Motor neuron (in vitro differentiated cells): ENCODE measurements at places on chromosomes 12 and 14. TPM values are rescaled to one million over a fixed set of nuclear protein-coding genes. Genes with fewer than 3 reads are reported as not detected.

DNA sequence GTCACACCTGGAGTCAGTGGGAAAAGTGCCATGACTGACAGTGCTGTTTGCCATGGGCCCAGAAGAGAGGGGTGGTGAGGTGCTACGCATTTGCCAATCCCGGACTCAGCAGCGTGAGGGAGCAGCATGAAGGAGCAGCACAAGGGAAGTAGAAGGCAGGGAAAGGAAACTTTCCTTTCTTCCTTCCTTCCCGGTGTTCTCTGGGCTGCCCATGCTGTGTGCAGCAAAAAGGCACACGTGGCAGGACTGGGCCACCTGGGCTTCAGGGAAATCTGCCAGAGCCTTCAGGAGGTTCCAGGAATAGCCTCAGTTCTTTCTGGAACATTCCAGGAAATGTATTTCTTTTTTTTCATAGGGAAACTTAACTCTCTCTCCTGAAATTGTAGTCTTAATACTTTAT lies 23.0 kb downstream of the TRIM9 start:
- ATAC-seq = no peak

DNA sequence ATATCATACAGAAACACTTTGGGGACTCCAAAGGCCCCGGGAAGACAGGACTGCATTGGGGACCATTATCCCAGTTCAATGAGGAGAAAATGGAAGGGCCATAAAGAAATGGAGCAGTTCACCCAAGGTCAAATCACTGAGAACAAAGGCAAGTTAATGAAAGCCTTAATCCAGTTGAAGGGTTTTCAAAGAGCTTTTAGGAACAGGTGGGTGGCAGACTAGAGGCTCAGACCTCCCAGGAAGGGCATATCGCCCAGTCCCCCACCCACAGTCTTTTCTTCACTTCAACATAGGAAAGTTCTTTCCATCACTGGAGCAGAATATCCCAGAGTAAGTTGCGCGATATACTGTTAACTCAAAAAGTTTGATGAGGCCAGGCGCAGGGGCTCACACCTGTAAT lies 136.1 kb upstream of the CCND2 start:
- ATAC-seq = no peak

DNA sequence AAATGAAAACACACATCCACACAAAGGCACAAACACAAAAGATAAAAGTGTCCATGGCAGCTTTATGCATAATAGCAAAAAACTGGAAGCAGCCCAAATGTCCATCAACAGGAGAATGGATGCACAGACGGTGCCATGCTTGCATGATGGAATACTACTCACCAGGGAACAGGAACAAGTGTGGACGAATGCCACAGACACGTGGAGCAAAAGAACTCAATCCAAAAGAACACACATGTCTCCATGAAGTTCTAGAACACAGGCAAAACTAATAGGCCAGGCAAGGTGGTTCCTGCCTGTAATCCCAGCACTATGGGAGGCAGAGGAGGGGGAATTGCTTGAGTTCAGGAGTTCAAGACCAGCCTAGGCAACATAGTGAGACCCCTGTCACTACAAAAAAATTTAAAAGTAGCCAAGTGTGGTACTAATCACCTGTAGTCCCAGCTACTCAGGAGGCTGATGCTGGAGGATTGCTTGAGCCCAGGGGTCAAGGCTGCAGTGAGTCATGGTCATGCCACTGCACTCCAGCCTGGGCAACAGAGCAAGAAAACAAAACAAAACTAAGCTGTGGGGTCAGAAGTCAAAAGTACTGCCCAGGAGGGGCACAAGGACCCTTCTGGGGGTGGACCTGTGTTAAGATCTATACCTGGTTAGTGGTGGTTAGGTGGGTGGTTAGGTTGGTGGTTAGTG lies 7.3 kb upstream of the TMEM119 start:
- peak; percentile 17 for ATAC-seq

DNA sequence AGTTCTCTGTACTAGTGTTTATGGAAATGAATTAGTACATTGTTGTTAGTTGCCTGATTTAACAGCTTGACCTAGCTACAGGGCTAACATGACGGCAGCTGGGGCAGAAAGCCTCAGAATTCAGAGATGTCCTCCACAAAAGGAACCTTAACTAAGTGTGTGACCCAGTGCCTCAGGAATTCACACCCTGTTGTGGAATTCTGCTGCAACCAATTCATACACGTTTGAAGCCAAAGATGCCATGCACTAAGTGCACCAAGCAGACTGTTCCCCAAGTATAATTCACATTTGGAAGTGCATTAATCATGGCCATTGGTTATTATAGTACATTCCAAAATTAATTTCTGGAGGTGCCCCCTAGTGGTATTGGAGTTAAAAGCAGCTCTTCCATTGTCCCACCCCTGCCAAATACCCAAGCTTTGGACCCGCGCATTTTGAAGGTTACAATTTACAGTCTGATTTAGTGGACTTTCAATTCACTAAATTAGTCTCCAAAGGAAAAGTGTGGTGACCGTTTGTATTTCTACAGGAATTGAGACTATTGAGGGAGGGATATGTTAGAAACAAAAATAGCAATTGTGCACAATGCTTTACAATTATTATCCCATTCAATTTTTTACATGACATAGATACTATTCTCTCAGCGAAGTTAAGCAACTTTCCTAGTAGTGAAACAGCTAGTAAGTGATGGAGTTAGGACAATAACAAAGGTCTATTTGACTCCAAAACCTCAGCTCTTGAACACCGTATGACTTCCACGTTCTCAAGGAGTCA lies 85.9 kb downstream of the PAX9 start:
- ATAC-seq = no peak

GRCh38 chr12:45721954-45722353 lies 7.6 kb upstream of the ARID2 start:
- no peak for ATAC-seq

GRCh38 chr12:46771268-46771827 lies 54.4 kb downstream of the SLC38A4 start:
- ATAC-seq = peak; percentile 44

DNA sequence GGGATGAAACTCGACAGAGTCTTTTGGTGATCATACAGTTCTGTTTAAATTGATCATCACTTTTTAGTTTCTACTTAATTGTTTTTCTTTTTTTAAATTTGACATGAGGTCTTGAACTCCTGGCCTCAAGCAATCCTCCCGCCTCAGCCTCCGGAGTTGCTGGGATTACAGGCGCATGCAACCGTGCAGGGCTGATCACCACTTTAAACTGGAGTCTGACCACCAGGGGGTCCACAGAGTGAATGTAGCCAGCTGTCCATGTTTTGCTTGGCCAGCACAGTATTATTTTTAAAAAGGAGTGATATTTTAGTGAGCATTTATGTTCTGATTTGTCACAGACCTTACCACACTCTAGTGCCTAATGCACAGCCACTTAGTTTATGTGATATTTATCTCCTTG lies 10.7 kb downstream of the DAAM1 start:
- ATAC-seq = no peak

DNA sequence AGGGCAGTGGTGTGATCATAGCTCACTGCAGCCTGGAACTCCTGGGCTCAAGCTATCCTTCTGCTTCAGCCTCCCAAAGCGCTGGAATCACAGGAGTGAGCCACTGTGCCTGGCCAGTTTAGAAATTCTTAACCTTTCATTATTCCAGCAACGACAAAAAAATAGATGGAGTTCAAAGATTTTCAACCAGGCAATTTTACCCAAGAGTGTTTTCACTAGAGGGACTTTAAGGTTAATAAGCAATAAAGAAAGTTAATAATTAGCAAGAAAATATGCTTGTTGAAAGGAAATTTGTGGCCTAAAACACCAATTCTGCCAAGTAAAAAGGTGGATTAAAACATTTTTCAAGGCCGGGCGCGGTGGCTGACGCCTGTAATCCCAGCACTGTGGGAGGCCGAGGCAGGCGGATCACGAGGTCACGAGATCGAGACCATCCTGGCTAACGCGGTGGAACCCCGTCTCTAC lies 14.8 kb downstream of the CDKL1 start:
- ATAC-seq = no peak

DNA sequence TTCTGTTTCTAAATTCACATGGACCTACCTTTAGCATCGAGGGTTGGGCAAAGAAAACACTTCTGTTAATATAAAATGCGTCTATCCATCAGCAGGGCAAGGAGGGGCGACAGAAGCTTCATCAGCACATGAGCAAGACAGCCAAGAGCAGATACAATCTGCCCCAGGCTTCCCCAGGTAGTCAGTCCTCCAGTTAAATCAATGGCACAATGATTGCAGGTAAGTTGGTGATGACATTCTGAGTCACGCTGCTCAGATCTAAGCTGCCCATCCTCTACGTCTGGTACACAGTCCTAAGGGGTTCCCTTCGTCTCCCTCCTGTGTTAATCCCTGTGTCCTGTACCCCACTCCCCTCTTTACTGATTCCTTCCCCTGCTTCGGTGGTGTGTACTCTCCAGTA lies 38.8 kb downstream of the MAP3K9 start:
- no peak for ATAC-seq

GRCh38 chr12:87230441-87230840 lies 798.8 kb downstream of the C12orf50 start:
- ATAC-seq = no peak

DNA sequence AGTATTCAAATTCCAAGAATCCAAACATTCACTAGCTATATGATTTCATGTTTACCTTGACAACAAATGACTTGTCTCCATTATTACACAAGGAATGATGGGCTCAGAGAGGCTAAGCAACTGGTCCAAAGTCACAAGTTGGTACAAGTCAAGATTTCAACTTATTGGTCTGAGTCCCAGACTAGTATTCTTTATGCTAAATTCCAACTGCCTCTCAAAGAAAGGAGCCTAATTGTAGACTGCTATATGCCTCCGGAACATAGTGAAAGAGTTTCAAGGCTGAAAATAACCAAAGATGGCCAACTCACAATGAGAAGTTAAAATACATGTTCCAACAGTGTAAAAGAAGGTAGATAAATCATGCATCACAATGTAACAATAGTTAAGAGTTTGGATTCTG lies 7.5 kb downstream of the BTG1 start:
- ATAC-seq = no peak

GRCh38 chr12:106084014-106084671 lies 54.6 kb downstream of the NUAK1 start:
- ATAC-seq = peak; percentile 71

DNA sequence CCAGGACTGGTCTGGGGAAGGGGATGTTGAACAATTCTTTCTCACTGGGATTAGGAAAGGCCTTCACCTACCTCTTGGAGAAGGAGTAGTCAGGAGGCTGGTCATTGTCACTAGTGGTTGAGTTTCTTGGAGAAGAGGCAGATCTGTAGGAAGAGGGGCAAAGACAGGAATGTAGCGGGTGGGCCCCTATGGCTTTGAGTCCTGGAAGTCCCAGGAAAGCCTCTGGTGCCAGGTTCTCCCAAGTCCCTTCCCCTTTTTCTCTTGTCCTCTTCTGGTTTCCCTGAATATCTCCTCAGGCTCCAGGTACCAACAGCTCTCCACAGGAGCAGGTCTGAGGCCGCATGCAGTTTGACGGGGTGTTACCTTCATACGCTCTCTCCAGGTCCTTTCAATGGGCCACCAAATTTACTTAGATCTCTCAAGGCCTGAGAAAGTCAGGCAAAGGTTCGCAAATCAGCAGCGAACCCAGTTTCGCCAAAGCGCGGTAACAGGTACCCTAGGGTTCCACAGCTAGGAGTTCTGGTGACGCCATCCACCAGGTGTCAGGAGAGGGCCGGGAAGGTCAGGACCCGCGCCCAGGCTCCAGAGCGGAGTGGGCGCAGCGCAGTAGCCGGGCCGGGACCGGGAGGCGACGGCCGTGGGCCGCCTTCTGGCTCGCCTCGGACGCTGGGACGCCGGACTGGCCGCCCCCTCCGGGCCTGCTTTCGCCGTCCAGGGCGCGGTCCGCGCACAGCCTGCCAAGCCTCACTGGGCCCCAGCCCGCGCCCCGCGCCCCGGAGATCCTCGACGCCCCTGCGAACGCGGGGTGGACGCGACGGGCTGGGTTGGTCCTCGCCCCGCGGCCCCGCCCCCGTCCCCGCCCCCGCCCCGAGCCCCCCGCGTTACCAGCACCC lies 795 bp downstream of the SMAGP start:
- ATAC-seq = no peak

GRCh38 chr14:106850913-106851825 lies 1324.8 kb downstream of the TMEM121 start:
- no peak for ATAC-seq

DNA sequence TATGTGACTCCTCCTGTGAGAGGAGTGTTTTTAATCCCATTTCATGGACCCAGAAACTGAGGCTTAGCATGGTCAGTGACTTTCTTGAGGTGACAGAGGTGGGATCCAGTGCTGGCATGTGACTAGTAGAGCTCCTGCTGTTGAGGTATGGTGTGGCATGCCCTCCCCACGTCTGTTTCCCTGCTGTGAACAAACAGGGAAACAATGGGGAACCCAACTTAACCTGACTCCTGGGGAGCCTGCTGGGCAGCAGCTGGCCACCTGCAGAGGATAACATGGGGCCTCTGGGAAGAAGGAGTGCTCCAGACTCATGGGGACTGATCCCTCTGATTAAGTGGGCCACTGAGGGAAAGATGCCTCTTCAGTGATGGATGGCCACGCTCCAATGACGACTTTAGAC lies 114.0 kb downstream of the BEGAIN start:
- no peak for ATAC-seq

DNA sequence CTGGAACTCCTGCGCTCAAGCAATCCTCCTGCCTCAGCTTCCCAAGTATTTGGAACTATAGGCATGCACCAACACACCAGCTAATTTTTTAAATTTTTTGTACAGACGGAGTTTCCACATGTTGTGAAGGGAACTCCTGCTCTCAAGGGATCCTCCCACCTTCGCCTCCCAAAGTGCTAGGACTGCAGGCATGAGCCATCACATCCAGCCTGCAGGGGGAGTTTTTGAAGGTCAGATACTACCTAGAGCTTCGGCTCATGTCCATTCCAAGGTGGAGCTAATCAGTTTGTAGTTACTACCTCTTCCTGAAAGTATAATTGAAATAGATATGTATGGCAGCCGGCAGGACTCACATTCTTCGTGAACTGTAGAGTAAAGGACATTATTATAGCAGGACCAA lies 3.7 kb upstream of the TAS2R19 start:
- ATAC-seq = no peak

GRCh38 chr12:80293347-80293746 lies 150.7 kb upstream of the PTPRQ start:
- ATAC-seq = no peak

GRCh38 chr12:68581926-68582325 lies 28.8 kb upstream of the RAP1B start:
- ATAC-seq = no peak

GRCh38 chr12:47377414-47378221 lies 297.9 kb upstream of the AMIGO2 start:
- peak; percentile 76 for ATAC-seq

DNA sequence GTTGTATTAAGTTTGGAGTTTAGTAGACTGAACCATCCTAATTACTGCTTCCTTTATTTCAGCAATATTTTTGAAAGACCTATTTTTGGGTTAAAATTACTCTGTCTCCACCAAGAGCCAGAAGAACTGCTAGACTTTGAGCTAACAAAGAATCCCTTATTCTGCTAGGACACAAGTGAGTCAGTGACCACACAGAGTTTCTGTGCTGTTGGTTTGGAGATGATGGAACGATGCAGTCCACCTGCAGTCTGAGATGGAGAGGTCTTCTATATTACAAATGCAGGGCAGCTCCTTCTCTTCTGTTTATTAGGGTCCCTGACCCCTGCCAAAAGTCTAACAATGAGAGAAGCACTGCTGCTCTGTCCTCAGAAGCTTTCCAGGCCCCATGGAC lies 6.7 kb upstream of the STXBP6 start:
- no peak for ATAC-seq

Gene IFNG-AS1
- not detected in 2 replicates for total RNA-seq

Gene MAP3K9
- 10.8 and 12.2 TPM in 2 replicates for total RNA-seq

Gene SLC5A8
- not detected in 2 replicates for total RNA-seq

Gene TGFB3
- total RNA-seq = 9.2 and 9.5 TPM in 2 replicates

Gene STYK1
- 0.14 and 0.16 TPM in 2 replicates for total RNA-seq

Gene HIGD1C
- not detected in 2 replicates for total RNA-seq
